ENCODE measurements at places on chromosomes 7 and 10.

DNA sequence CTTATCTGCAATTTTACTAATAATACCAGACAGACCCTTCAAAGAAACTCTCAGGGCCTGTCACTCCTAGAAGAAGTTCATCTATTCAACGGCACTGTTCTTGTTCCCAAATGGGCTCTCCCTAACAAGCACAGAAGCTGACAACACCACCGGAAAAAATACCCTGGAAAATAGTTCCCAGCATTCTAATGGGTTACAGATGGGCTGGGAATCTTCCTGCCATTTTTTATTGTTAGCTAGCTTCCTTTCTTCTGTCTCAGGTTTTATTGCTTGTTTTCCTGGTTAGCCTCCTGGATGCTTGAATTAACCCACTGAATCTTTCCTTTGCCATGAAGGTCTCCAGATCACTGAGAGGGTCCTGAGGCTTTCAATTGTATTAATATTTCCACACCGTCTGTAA lies 689.8 kb upstream of the NRP1 start:
- DNase-seq = no peak

GRCh38 chr10:6074489-6075301 lies 12.5 kb upstream of the IL2RA start:
- DNase-seq = no peak

DNA sequence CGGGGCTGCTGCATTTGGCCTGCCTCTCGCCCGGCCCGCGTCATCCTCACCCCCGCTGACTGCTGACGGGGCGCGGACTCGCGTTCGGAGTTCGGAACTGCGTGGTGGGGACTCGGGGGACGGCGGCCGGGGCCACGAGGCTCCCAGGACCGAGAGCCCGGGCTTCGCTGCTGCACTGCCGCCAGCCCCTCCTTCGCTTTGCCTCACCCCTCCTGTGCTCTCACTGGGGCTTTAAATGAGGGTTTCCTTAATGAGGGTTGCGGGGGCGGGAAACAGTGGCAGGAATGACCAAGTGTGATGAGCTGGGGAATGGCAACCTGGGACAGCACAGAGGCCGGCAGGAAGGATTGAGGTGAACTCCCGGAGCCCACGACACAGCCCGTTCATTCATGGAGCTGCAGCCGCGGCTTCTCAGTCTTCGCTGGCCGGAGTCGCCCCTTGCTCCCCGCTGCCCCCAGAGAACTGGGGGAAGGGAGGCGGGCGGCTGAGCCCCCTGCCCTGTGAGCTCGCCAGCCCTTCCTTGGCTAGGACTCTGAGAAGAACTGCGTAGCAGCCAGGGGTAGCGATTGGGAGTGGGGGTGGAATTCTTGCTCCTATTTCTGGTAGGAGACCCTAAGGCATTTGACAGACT lies 1.5 kb upstream of the LRRC4 start:
- no peak for DNase-seq

GRCh38 chr7:836429-836828 lies 4.2 kb downstream of the SUN1 start:
- no peak for DNase-seq

DNA sequence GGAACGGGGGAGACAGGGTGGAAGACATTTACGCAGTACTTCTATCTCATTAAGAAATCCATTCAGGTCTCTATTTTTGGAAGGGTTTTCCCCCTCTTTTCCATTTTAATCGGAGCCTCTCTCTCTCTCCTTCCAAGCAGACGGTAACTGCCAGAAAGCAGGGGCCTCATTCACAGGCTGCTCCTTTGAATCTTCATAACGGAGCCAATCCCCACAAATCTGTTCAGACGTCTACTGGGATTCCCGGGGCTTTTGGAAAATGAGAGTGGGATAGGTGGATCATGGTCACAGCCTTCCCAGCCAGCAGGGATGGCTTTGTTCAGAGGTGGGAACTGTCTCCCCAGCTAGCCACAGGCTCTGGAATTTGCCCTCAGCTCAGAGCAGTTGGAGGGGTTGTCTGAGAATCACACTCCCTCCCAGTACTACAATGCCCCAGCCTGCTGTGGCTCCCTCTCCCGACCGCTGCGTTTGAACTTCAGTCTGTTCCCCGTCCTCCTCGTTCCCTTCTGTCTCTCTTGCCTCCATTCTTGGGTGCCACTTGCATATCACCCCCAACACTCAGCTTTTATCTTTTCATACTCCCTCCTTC lies 413.6 kb downstream of the PLXNA4 start:
- DNase-seq = no peak

Measured in LNCaP clone FGC (cell line).